ENCODE measurements at places on chromosomes 6 and 20. TPM values are rescaled to one million over a fixed set of nuclear protein-coding genes. Genes with fewer than 3 reads are reported as not detected.

DNA sequence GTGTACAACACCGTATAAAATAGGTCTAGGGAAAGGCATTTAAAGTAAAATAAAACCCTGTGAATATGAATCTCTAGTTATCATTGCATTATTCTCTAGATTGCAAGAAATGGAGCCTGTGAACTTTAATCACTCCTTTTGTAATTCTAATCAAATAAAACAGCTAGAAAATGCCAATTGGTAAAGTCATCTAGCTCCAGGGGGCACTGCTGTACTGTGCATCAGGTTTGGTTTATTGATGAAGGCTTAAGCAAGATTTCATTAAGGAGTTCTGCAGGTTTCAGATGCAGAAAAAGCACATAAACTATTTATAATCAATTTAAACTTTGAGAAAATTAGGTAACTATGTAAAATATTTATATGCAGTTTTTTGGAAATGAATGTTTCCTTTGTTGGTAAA is 645.0 kb downstream of the PHF3 start:
- H3K27ac ChIP-seq, result no peak overlapping the region
- H3K4me1 ChIP-seq, result peaks cover 2% of the 10 kb centered on the region
- no peak overlapping the region for H3K4me3 ChIP-seq
- H3K27me3 ChIP-seq, result no peaks in the 10 kb centered on the region
- no peaks in the 10 kb centered on the region for H3K36me3 ChIP-seq

The ZNF337 gene
- 6.6 TPM for polyA plus RNA-seq

DNA sequence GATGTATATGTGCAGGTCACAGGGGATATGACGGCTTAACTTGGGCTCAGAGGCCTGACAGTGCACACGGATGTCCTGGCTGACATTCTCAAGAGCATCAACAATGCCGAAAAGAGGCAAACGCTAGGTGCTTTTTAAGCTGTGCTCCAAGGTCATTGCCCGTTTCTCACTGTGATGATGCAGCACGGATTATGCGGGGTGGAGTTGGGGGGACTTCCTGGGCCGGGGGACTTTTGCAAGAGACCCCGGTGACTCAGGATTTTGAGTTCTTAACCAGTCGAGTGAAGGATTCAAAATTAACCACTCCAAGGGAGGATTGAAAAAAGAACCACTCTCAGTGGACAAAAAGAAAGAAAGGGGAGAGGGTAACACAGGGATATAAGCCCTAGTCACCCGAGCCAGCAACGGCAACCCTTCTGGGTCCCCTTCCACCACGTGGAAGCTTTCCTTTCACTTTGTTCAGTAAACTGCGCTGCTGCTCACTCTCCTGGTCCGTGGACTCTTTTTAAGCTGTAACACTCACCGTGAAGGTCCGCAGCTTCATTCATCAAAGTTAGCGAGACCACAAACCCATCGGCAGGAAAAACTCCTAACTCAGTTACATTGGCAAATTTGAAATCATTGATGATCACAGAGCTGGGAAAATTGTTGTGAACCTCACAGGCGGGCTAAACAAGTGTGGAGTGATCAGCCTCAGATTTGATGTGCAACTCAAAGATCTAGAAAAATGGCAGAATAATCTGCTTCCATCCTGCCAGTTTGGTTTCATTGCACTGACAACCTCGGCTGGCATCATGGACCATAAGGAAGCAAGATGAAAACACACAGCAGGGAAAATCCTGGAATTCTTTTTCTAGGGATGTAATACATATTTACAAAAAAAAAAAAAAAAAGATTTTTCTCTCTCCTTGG is 199.3 kb downstream of the ARID1B start:
- H3K36me3 ChIP-seq, result no peaks in the 10 kb centered on the region
- no peak overlapping the region for H3K27ac ChIP-seq
- no peaks in the 10 kb centered on the region for H3K27me3 ChIP-seq
- H3K4me3 ChIP-seq, result no peak overlapping the region
- no peak for DNase-seq

DNA sequence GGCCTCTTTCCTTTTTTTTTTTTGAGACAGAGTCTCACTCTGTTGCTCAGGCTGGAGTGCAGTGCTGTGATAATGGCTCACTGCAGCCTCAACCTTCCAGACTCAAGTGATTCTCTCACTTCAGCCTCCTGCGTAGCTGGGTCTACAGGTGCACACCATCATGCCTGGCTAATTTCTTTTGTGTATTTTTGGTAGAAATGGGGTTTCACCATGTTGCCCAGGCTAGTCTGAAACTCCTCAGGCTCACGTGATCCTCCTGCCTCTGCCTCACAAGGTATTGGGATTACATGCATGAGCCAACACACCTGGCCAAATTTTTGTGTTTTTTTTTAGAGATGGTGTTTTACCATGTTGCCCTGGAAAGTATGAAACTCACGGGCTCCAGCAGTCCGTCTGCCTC is 29.3 kb downstream of the SRC start:
- H3K4me1 ChIP-seq, result peaks cover 14% of the 10 kb centered on the region
- no peak for DNase-seq
- H3K36me3 ChIP-seq, result no peaks in the 10 kb centered on the region
- H3K4me3 ChIP-seq, result no peak overlapping the region
- H3K27ac ChIP-seq, result no peak overlapping the region

DNA sequence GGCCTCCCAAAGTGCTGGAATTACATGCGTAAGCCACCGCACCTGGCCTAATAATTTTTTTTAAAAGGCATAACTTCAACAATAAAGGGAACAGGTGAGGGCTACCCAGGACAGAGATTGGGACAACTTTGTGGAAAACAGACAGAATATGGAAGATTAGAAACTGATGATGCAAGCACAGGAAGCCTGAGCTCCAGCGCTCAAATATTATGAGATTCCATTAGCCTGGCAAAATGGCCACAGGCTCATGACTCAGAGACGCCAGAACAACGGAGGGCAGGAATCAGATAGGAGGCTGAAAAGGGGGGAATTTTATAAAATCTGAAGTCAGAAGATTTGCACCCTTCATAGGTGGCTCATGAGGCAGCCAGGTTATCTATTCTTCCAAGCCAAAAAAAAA is 103.1 kb upstream of the MRPS10 start:
- peaks cover 5% of the 10 kb centered on the region for H3K4me1 ChIP-seq
- no peak overlapping the region for H3K4me3 ChIP-seq
- no peak for DNase-seq
- H3K27me3 ChIP-seq, result no peaks in the 10 kb centered on the region
- no peaks in the 10 kb centered on the region for H3K36me3 ChIP-seq

DNA sequence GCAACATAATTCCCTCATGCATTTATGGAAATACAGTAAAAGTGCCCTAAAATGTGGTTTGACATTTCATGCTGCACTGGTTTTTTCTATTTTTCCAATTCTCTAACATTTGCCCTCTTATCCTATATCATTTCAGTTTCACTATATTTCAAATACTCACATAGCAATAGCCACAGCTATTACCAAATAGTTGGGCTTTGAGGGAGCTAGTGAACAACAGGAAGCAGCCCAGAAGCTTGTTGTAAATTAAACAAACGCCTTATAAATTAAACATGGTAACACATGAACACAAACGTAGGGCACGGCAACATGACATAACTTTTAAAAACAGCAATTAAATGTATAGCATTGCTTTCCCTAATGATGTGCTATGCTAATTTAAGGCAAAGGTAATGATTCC is 469.0 kb downstream of the CDC5L start:
- no peak for DNase-seq
- H3K27me3 ChIP-seq, result no peaks in the 10 kb centered on the region
- H3K4me3 ChIP-seq, result no peak overlapping the region
- H3K4me1 ChIP-seq, result peaks cover 14% of the 10 kb centered on the region

DNA sequence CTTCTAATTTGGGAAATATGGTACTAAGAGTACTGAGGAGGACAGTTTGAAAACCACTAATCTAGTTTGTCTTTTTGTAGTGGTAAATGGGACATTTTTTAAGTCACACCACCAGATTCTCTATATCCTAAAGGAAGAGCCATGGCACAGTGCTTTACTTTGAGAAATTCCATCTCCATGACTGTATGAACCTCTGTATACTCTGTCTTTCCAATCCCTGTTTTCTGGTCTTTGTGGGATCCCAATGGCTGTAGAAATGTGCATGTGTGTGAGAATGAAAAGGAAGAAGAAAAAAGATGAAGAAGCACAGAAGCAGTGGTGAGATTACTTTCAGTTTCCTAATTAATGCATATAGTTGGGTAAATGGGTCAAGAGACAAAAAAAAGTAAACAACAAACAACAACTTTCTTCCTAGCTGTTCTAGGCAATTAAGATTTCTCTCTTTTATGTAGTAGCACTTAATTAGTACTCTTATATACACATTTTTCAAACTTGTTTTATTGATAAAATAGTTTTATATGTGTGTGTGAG is 141.2 kb upstream of the HCRTR2 start:
- H3K27me3 ChIP-seq, result no peaks in the 10 kb centered on the region
- no peak for DNase-seq
- H3K4me3 ChIP-seq, result no peak overlapping the region
- H3K27ac ChIP-seq, result no peak overlapping the region

- no peaks in the 10 kb centered on the region for H3K27me3 ChIP-seq
- H3K4me3 ChIP-seq, result no peak overlapping the region
- H3K4me1 ChIP-seq, result peaks cover 19% of the 10 kb centered on the region
- H3K36me3 ChIP-seq, result no peaks in the 10 kb centered on the region
- DNase-seq, result no peak
Measured at GRCh38 chr20:50194831-50195523, 4.3 kb downstream of the CEBPB start.

The JAG1 gene
- polyA plus RNA-seq, result 19.2 TPM

Data from hepatocyte (in vitro differentiated cells).